ENCODE measurements at places on chromosomes 1 and 21.

DNA sequence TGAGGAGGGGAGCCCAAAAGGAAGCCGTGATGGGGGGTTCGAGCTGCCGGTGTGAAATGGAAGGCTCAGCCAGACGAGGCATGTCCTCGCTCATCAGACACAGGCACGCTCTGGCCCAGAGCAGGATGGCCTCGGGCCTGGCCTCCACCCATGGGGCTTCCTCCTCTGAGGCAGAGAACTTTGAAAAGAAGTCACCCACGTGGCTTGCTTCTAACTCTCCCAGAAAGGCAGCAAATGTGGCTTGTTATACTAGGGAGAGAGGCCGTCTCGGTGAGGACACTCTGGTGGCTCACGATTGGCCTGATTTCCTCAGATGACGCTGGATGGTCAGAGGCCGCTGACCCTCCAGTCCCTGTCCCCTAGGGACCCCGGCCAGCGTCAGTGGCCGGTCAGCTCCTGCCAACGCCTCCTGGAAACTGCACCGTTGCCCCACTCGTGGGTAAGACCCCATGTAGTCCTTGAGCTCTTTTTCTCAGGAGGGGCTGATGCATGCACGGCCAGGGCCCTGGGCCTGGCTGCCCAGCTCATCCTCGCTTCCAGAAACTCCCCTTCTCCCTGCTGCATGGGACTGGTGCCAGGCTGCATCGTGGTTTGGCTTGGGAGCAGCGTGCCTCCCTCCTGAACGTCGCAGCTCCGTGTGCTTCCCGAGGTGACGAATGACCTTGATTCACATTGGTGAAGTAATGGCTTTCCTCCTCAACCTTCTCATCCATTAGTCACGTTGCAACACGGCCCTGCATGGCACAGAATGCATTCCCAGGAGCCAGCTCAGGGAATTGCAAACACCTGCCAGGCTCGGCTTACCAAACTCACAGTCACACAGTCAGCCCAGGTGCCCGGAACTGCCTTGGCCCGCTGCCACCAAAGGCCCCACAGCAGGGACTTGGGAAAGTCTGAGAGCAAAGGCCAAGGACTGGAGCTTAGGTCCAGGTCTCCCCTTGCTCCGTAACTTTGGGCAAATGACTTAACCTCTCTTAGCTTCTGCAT is 58.8 kb downstream of the TOMM20 start:
- DNase-seq: no peak

GRCh38 chr1:219049501-219049900 is 124.2 kb upstream of the LYPLAL1 start:
- no peak for DNase-seq

GRCh38 chr1:94303005-94303404 is 65.6 kb upstream of the ARHGAP29 start:
- no peak for DNase-seq

GRCh38 chr1:234942879-234943506 is 185.6 kb downstream of the TOMM20 start:
- DNase-seq: no peak

DNA sequence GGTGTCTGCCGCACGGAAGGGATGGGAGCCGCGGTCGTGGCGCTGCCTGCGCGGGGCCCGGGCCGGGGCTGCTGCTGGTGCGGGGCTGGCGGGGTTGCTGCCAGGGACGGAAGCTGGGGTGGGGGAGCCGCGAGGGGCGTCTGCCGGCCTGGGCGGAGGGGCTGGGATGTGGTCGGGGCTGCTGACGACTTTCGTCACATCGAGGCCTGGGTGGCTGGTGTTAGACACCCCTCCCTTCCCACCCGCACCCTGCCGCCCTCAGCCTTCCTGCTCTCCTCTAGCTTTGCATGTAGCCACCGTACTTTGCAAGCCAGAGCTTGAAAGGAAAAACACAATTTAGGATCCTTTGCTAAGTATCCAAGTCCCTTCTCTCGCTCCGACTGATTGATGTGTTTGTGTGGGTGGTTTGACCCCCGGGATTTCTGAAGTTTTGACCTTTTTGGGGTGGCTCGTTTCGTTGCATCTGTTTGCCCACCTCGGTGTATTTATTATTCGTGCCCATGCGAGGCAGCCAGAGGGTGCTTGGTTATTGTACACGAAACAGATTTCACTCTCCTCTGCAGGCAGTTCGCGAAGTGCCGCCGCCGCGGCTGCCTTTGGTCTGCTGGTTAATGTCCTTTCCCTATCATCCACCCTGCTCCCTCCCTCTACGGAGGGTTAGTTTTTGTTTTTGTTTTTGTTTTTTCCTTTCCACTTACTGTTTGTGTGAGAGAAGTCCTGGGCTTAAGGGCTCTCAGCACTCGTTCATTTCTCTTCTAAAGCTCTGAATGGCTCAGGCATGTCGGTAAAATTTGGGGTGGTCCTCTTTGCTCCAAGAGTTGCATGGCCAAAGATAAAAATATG is 868 bp downstream of the C1orf21 start:
- DNase-seq: no peak

DNA sequence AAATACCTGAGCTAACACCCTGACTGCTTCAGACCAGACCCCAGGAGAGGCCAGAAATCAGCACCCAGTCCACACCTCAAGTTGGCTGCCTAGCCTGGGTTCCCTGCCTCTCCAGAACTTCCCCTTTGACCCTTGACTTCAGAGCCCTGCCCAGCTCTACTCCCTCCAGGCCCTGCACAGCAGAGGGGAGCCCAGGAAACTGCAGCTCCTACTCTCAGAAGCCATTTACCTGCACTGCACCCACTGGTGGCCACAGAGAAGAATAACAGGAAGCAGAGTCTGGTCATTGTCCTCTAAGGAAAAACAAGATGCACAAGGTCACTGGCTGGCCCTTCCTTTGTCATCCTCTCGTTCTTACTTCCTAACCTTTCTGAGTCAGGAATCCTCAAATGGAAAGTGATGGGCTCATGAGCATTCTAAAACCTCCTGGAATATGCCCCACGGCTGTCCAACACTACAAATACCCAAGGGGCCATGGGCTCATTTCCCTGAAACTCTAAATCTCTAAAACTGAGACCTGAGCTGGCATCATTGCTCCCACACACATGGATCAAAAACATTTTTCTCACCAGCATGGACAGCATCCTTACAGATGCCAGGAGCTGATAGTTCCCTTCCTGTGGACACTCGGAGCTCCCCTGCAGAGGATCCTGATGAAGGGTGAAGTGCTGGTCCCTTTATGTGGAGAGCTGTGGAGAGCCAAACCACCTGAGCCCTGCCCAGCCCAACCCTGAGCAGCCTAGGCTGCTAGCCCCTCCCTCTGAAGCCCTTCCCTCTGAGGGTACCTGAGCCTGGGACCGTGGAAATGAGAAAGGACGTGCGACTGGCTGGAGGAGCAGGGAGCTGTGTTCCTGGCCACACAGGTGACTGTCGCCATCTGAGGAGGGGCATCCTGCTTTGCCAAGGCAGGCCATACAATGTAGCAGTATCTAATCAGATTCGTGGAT is at the start of gene ITLN2:
ITLN2 (minus strand) TSS at position 652 of the 947 bp plus-strand sequence; CDS start at position 584, 68 bp downstream.
- DNase-seq: peak; percentile 54
